H1 (cell line): ENCODE measurements at places on chromosomes 7 and 10. TPM values are rescaled to one million over a fixed set of nuclear protein-coding genes. Genes with fewer than 3 reads are reported as not detected.

DNA sequence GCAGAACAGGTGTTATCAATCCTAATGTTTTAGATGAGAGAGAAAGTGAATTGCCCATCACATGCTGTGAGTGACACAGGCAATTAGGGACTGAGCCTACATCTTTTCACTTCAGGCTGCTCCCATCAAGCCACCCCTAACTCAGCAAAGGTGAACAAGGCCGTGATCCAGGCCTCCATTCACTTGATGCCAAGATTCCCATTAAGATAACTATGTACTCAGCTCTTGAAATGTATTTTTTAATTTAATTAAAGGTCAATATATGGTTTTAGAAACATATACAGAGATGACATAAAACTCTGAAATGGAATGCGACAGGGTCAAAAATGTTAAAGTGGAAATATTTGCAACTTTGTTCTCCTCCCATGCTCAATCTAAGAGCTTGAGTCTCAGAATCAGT, 27.9 kb upstream of the UBE2H start:
- H3K4me1 ChIP-seq, result no peaks in the 10 kb centered on the region
- H3K27me3 ChIP-seq, result no peaks in the 10 kb centered on the region
- H3K4me3 ChIP-seq, result no peak overlapping the region
- DNase-seq, result no peak
- no peak overlapping the region for H3K27ac ChIP-seq
- H3K36me3 ChIP-seq, result no peaks in the 10 kb centered on the region

DNA sequence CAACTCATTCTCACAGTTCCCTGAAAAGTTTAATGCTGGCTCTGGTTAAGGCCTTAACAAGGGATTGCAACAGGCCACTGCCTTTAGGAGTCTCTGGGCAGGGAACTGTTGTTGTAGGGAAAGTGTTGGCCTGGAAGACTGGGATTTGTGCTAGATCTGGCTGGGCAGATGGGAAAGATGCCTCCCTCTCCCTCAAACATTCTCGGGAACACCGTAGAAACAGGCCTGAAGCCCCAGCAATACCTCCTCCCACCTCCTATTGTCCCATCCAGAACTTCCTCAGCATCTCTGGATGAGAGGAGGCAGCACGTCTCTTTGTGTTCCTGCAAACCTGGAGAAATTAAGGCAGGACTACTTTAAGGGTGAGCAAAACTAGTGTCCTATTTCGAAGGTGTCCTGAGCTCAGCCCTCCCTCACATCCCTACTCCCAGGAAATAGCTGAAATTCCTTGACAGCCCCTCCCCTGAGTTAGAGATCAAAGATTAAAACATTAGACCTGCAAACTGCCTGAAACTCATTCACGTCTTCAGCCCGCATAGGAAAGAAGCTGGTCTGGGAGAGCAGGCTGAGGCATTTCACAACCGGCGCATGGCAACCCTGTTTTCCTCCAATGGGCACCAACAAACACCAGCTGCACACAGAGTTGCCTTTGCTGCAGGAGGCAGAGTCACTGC, 10.9 kb upstream of the MAP3K8 start:
- DNase-seq, result peak; percentile 25
- H3K27me3 ChIP-seq, result no peaks in the 10 kb centered on the region
- H3K4me1 ChIP-seq, result peaks cover 10% of the 10 kb centered on the region
- no peak overlapping the region for H3K4me3 ChIP-seq
- no peaks in the 10 kb centered on the region for H3K36me3 ChIP-seq
- no peak overlapping the region for H3K27ac ChIP-seq

GRCh38 chr10:64732372-64732957, 1211.3 kb downstream of the REEP3 start:
- H3K27me3 ChIP-seq, result no peaks in the 10 kb centered on the region
- no peaks in the 10 kb centered on the region for H3K36me3 ChIP-seq
- no peak overlapping the region for H3K27ac ChIP-seq
- H3K4me3 ChIP-seq, result no peak overlapping the region
- no peak for DNase-seq

The KLLN gene
- total RNA-seq, result 0.71 and 0.73 TPM in 2 replicates

The SFMBT2 gene
- 8.6 and 11.0 TPM in 2 replicates for total RNA-seq

- no peaks in the 10 kb centered on the region for H3K36me3 ChIP-seq
- H3K4me1 ChIP-seq, result peaks cover 3% of the 10 kb centered on the region; the same call in 1 of the 2 replicates
- H3K27ac ChIP-seq, result peak overlapping the region; percentile 53
- H3K4me3 ChIP-seq, result peak overlapping the region; percentile 57
Measured at GRCh38 chr10:119597405-119598186, 832 bp upstream of the TIAL1 start.

The CPA5 gene
- total RNA-seq, result not detected in 2 replicates

The PPP1R3A gene
- not detected in 2 replicates for total RNA-seq

The GLCCI1 gene
- 27.7 and 29.1 TPM in 2 replicates for total RNA-seq

The ITGA8 gene
- not detected in 2 replicates for total RNA-seq

- no peaks in the 10 kb centered on the region for H3K27me3 ChIP-seq
- DNase-seq, result no peak
- H3K36me3 ChIP-seq, result no peaks in the 10 kb centered on the region
- H3K4me3 ChIP-seq, result no peak overlapping the region
Measured at GRCh38 chr7:109503421-109503820, 933.7 kb downstream of the DNAJB9 start.

GRCh38 chr10:20993830-20994527, 96.9 kb upstream of the NEBL start:
- no peak for DNase-seq
- no peaks in the 10 kb centered on the region for H3K27me3 ChIP-seq
- no peak overlapping the region for H3K27ac ChIP-seq
- H3K4me3 ChIP-seq, result no peak overlapping the region
- H3K4me1 ChIP-seq, result peaks cover 4% of the 10 kb centered on the region
- H3K36me3 ChIP-seq, result no peaks in the 10 kb centered on the region

The ARPC1A gene
- 147 and 155 TPM in 2 replicates for total RNA-seq

The TMEM229A gene
- 0.54 and 0.75 TPM in 2 replicates for total RNA-seq

DNA sequence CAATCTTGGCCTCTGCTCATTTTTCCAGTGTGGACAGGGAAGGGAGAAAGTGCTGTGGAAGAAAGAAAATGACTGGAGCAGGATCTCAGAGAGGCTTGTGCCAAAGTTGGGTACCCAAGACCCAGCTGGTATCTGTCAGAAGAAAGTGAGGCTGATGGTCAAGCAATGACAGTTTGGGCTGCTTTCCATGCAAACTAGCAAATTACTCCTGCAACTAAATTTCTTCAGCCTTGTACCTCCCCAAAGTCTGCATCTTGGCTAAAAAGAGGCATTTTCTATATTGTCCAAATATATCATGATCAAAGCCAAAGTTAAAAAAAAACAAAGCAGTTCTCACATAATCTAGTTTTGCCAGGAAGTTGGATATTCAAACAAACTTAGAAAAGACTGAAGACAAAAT, 208.5 kb upstream of the FRMD4A start:
- no peak overlapping the region for H3K27ac ChIP-seq
- H3K36me3 ChIP-seq, result no peaks in the 10 kb centered on the region
- H3K27me3 ChIP-seq, result no peaks in the 10 kb centered on the region

The SKAP2 gene
- total RNA-seq, result 5.1 and 5.3 TPM in 2 replicates

The KLHDC10 gene
- total RNA-seq, result 14.5 and 21.1 TPM in 2 replicates
